ENCODE measurements at places on chromosomes 13 and 19.

DNA sequence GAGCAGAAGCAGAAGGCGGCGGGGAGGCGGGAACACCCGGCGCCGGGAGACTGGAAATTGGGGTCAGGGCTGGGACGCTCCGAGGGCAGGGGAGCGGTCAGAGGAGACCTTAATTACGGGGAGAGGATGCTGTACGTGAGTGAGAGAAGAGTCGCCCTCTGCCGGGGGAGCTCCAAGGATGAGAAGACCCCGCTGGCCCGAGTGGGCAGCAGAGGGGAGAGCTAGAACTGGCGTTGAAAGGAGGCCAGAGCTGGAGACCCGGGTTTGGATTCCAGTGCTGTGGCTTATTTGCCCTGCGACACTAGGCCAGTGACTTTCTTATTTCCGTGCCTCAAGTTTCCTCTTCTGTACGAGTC lies 536 bp downstream of the FAM32A start:
- no peak for DNase-seq

- no peak for DNase-seq
These were observed 19.8 kb downstream of the EPS8L1 start for GRCh38 chr19:55095260-55096060.

GRCh38 chr13:45104261-45104660 lies 16.0 kb upstream of the GTF2F2 start:
- DNase-seq, result no peak

DNA sequence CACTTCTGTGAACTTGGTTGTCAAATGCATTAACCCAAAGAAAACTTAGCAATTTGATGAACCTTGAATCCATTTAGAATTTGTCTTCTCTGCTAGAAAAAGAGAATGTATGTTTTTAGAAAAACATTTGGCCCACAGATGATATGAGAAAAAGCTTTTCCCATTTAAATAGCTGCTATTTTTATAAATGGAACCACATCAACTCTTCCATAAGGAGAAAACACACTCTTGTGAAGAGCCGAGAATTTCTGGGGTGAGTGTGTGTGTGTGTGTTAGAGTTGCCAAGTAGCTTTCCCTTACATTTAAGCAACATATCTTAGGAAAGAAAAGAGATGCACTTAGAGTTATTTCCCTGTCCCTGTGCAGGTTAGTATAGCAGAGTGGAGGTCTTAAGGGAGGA lies 322.8 kb downstream of the ITGBL1 start:
- no peak for DNase-seq

DNA sequence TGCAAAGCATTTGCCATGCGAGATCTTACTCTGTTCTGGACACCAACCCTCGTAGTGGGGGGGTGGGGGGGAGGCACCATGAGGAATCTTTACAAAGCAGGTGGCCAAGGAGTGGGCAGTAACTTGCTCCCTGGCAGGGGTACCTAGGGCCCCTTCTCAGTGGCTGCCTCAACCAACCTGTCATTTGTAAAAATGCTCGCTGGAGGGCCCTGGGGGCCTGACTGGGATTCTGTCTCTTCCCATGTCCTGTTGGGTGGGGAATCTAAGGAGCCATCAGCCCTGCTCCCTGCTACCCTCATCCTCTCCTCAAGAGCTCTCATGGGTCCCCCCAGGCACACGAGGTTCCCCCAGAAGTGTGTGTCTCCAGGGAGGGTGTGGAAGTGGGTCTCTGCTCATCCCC lies 1.5 kb downstream of the KCNN1 start:
- DNase-seq, result no peak

DNA sequence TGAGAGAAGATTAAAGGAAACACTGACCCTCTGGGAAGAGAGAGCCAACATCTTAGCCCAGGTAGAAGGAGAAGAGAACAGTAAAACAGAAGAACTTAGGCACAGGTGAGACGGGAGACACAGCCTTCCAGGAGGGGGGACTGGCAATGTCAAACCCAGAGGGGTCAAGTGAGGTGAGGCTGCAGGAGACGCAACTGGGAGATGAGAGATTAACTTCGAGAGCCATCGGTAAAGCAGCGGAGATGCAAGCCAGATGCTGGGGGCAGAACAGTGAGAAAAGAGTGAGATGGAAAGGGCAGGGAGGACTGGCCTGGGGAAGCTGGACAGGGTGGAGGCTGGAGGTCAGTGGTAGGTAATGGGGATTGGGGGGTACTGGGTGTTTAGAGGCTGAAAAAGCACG lies 5.2 kb downstream of the INSR start:
- DNase-seq, result no peak

DNA sequence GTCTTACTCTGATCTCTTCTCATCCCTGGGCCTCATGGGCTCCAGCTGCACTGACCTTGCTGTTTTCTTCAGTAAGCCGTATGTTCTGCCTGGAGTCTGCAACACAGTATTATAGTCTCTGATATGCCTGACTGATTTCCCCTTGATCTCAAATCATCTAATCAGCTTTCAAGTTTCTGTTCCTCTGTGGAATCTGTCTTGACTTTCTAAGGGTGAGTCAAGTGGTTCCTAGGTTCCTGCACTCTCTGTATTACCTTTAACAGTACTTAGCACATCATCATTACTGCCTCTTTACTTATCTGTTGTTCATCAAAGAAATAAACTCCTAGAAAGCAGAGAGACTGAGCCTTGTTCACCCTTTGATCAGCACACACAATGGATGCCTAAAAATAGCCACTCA lies 350.7 kb downstream of the LMO7 start:
- DNase-seq, result no peak

- DNase-seq, result no peak
These were observed 561.6 kb downstream of the TBC1D4 start for GRCh38 chr13:74920361-74920760.

GRCh38 chr19:5156231-5156986 lies 184.2 kb downstream of the PTPRS start:
- no peak for DNase-seq

GRCh38 chr13:36612230-36612629 lies 61.6 kb upstream of the SERTM1 start:
- no peak for DNase-seq

DNA sequence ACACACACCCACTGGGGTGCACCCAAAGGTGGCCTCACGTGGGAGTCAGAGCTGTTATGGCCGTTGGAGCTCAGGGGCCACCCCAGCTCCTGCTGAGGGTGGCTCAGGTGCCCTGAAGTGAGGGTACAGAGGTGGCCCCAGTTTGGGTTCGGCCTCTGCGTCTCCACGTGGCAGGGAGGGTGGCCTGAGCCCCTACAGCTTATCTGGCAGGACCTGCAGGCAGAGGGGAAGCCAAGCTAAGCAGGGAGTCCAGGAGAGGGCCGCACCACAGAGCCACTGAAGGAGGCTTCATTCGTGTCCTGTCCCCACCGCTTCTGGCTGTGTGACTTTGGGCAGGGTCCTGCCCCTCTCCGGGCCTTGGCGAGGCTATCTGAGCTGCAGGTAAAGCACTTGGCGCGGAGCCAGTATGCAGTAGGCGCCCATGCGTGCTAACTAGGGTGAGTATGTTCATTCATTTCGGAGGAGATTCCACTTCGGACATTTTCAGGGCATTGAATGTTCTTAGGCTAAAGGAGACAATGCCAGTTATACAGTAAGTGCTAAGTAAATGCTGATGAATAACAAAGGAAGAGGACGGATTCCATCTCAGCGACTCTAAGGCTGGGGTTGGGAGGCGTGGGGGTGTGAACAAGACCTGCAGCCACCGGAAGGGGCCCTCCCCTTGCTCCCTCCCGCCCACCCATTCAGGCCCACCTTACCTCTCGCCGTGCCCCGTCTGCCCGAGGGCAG lies 4.9 kb downstream of the REX1BD start:
- no peak for DNase-seq

DNA sequence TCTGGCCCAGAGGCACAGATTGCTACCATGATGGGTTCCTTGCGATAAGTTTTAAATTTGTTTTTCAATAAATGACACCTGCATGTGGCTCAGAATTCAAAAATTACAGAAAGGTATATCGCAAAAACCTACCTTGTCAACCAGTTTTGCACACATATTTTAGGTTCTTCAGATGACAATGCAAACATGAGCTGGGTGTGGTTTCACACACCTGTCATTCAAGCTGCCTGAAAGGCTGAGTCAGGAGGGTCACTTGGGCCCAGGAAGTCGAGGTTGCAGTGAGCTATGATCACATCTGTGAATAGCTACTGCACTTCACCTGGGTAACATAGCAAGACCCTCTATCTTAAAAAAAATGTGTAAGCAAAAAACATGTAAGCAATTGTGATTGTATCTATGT lies 56.1 kb downstream of the DNM2 start:
- no peak for DNase-seq

DNA sequence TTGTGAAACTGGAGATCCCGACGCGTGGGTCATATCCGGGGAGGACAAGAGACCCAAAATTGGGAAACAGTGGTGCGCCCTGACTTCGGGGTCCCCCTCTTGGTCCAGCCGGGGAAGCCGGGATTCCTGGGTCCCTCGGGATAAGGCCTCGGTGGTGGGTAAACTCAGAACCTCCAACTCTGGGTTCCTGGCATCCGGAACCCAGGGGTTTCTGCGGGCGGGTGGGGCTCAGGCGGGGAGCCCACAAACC lies 688 bp downstream of the ZFP36 start:
- no peak for DNase-seq

- no peak for DNase-seq
These were observed 2526.0 kb downstream of the PCDH9 start for GRCh38 chr13:64704121-64704649.

DNA sequence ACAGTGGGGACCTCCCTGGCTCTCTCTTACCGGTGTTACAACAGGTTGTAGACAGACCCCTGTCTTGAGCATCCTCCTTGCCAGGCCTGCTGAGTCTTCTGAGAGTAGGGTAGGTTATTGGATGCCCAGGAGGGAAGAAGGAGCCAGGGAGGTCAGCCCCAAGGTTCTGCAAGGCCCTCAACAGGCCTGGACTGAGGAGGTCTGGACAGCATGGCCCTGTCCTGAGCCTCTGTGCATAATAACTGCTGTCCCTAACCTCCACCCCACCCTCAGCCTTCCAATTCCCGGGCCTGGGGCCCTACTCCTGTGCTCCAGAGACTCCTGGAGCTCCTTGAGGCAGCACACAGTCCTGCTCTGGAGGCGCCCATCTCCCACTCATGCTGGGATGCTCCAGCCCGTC lies 336 bp downstream of the CD22 start:
- no peak for DNase-seq

GRCh38 chr13:113089693-113090414 lies 15.7 kb upstream of the F7 start:
- no peak for DNase-seq

DNA sequence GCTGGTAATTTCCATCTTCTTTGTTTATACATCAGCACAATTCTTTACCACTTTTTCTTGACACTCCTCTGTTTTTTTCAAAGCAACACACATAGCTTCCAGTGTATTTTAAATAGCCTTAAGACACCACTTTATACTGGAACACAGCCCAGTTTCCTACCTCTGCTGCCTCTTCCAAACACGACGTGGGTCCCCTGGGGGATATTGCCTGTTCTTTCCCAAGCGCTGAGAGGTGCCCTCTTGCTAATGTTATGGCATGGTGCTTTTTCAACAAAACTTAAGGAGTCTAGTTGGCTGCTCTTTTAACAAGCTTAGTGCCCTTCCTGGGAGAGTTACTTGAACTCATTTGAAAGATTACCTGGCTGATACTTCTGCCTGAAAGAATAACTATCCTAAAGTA lies 112.7 kb downstream of the OLFM4 start:
- DNase-seq, result no peak

DNA sequence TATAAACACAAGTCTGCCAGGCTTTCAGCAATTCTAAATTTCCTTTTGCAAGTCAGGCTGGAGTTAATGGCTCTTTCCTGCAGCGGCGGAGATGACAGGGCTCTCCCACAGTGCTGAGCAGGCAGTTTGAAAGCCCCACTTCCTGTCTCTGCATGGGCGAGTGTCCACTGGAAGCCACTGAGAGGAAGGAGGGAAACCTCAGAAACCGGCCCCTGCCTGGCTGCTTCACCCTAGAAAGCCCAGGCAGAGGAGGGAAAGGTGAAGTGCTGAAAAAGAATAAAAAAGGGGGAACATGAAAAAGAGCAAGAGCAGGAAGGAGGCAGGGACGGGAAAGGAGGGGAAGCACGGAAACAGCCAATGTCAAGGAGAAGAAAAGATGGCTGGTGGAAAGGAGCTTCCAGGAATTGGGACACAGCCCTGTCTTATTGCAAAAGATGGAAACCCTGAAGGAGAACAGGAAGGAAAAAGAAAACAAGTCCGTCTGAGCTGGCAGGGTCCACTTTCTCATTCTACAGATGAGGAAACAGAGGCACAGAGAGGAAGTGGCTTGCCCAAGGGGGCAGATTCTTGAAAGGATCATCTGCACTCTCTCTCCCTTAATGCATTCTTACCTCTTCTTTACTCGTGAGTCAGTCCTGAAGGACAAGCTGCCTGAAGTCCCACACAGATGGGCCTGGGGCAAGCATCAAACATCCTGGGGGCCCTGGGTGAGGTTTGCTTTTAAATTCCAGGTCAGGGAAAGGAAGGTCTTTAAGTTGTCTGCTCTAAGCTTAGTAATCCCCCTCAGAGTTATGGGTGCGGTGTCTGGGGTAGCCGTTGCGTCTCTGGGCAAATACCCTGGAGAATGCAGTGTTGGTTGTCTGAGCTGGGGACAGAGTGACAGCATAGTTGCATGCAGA lies 38.8 kb upstream of the ALOX5AP start:
- no peak for DNase-seq

GRCh38 chr19:41175801-41176777 lies 16.9 kb upstream of the CYP2S1 start:
- no peak for DNase-seq

- DNase-seq, result no peak
These were observed 74.2 kb downstream of the FRY start for GRCh38 chr13:32105653-32106313.

DNA sequence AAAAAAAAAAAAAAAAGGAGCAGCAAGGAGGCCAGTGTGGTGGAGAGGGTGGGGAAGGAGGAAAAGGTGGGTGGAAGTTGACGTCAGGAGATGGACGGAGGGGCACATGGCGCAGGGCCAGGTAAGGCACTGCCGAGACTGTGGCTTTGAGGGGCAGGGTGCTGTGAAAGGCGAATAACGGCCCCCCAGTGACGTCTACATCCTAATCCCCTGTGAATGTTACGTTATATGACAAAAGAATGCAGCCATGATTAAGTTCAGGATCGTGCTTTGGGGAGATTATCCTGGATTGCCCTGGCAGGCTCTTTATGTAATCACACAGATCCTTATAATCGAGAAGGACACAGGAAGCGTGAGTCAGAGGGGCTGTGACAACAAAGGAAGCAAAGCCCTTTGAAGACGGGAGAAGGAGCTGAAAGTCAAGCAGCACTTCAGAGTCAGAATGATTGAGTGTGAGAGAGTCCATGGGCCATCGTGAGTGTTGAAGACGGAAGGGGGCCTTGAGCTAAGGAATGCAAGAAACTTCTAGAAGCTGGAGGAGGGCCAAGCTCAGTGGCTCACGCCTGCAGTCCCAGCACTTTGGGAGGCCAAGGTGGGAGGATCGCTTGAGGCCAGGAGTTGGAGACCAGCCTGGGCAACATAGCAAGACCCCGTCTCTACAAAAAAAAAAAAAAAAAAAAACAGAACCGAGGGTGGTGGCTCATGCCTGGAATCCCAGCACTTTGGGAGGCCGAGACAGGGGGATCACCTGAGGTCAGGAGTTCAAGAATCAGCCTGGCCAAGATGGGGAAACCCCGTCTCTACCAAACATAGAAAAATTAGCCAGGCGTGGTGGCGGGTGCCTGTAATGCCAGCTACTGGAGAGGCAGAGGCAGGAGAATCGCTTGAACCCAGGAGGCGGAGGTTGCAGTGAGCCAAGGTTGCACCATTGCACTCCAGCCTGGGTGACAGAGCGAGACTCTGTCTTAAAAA lies 13.8 kb upstream of the CEACAM16 start:
- DNase-seq, result no peak

- DNase-seq, result no peak
These were observed 575 bp downstream of the SMIM44 start for GRCh38 chr19:3482507-3483225.

All from stimulated activated CD8-positive, alpha-beta memory T cell treated with anti-CD3 and anti-CD28 coated beads, Interleukin-7, amount 100 ng/mL, for 1 hour (primary cell).